Effector memory CD8-positive, alpha-beta T cell (primary cell): ENCODE measurements at places on chromosomes 5 and 9.

DNA sequence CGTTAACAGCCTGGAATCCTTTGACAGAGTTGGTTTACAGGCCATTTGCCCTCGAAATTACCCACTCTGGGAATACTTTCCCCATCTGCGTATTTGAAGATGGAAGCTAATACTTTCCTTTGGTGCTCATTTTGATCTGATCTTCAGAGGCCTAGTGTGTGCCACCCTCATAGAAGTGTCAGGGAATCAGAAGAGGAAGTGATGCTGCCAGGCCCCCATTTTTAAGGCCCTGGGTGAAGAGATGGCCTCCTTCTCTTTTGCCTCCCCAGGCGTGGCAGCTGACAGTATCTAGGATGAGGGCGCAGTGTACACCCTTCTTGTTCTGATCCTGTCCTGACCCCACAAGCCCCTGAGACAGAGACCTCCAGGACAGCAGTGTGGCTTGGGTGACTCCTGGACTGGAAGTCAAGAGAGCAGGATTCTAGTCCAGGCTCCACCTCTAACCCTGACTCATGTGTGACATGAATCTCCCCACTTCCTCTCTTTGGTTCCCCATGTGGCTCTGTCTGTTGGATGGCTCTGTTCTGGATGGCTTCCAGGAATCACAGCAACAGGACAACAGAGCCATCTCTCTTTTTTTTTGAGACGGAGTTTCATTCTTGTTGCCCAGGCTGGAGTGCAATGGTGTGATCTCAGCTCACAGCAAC is 27.8 kb downstream of the CSF1R start:
- H3K36me3 ChIP-seq, result peaks cover 6% of the 10 kb centered on the region
- H3K4me1 ChIP-seq, result peaks cover 2% of the 10 kb centered on the region
- peaks cover 21% of the 10 kb centered on the region for H3K27me3 ChIP-seq
- H3K4me3 ChIP-seq, result no peak overlapping the region
- DNase-seq, result no peak

- H3K36me3 ChIP-seq, result no peaks in the 10 kb centered on the region
- DNase-seq, result no peak
- H3K27me3 ChIP-seq, result peaks cover 43% of the 10 kb centered on the region
- no peak overlapping the region for H3K4me3 ChIP-seq
Measured at GRCh38 chr5:168467755-168468330, 18.4 kb upstream of the RARS1 start.

- no peak for DNase-seq
- H3K4me3 ChIP-seq, result no peak overlapping the region
- H3K27me3 ChIP-seq, result peaks cover 6% of the 10 kb centered on the region
- peaks cover 1% of the 10 kb centered on the region for H3K4me1 ChIP-seq
- no peaks in the 10 kb centered on the region for H3K36me3 ChIP-seq
- no peak overlapping the region for H3K27ac ChIP-seq
Measured at GRCh38 chr5:149614034-149614907, 33.0 kb downstream of the ARHGEF37 start.

- no peak for DNase-seq
- no peak overlapping the region for H3K27ac ChIP-seq
- no peaks in the 10 kb centered on the region for H3K36me3 ChIP-seq
- no peaks in the 10 kb centered on the region for H3K27me3 ChIP-seq
- H3K4me3 ChIP-seq, result no peak overlapping the region
- peaks cover 5% of the 10 kb centered on the region for H3K4me1 ChIP-seq
Measured at GRCh38 chr9:78189461-78189860, 46.4 kb upstream of the CEP78 start.

- H3K36me3 ChIP-seq, result no peaks in the 10 kb centered on the region
- H3K4me3 ChIP-seq, result no peak overlapping the region
- no peak overlapping the region for H3K27ac ChIP-seq
- H3K27me3 ChIP-seq, result peaks cover 48% of the 10 kb centered on the region
- no peak for DNase-seq
Measured at GRCh38 chr5:151295138-151295537, 8.4 kb downstream of the SLC36A3 start.

GRCh38 chr9:96386157-96386556 is 2.6 kb upstream of the SLC35D2 start:
- no peak for DNase-seq
- peaks cover 23% of the 10 kb centered on the region for H3K4me1 ChIP-seq
- H3K36me3 ChIP-seq, result peaks cover 8% of the 10 kb centered on the region
- no peaks in the 10 kb centered on the region for H3K27me3 ChIP-seq
- H3K4me3 ChIP-seq, result no peak overlapping the region

DNA sequence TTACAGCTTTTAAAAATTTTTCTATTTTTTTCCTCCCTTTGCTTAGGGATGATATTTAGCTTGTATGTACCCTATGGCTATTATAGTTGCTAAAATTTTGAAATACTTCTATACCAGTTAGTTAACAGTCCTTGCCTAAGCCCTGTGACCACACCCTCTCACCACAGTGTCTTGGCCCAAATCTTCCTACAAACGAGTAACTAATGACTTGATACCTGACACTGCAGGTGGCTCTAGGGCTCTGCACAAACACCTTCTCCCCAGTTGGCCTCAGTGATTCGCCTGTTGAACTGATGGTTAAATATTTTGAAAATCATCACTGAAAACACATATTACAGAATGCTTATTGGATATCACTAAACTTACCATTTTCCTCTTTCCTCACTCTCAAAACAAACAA is 449.6 kb upstream of the CHD1 start:
- no peaks in the 10 kb centered on the region for H3K36me3 ChIP-seq
- DNase-seq, result no peak
- no peak overlapping the region for H3K4me3 ChIP-seq
- H3K27me3 ChIP-seq, result no peaks in the 10 kb centered on the region
